ENCODE measurements at places on chromosomes 1 and 21. TPM values are rescaled to one million over a fixed set of nuclear protein-coding genes. Genes with fewer than 3 reads are reported as not detected.
A peak's percentile ranks its signal among the peaks of the same experiment; 100 is the strongest.

DNA sequence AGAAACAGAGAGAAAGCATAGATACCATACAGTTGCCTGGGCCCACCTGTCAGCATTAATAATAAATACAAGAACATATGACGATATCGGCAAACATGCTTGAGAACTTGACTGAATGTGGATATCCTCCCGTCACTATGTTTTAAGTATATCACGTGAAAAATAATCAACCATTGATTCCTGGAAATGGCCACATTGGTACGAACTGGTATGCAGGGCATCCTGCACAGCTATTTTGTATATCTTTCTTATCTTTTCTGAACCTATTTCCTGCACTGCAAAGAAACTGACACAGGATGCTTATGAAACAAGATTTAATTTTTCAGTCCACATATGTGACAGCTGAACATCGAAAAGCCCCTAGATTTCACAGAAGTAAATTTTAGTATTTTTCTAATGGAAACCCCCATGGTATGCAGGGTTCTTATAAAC, 22.8 kb upstream of the RGS1 start:
- H3K27ac ChIP-seq, result no peak overlapping the region
- no peak for DNase-seq

- H3K4me1 ChIP-seq, result peaks cover 6% of the 10 kb centered on the region
- DNase-seq, result peak; percentile 61
- no peaks in the 10 kb centered on the region for H3K36me3 ChIP-seq
- H3K27me3 ChIP-seq, result no peaks in the 10 kb centered on the region
These were observed 85.7 kb downstream of the NENF start for GRCh38 chr1:212518188-212519054.

GRCh38 chr1:184023171-184023570, 14.4 kb downstream of the COLGALT2 start:
- H3K4me3 ChIP-seq, result no peak overlapping the region
- no peak overlapping the region for H3K27ac ChIP-seq
- DNase-seq, result no peak
- no peaks in the 10 kb centered on the region for H3K4me1 ChIP-seq

DNA sequence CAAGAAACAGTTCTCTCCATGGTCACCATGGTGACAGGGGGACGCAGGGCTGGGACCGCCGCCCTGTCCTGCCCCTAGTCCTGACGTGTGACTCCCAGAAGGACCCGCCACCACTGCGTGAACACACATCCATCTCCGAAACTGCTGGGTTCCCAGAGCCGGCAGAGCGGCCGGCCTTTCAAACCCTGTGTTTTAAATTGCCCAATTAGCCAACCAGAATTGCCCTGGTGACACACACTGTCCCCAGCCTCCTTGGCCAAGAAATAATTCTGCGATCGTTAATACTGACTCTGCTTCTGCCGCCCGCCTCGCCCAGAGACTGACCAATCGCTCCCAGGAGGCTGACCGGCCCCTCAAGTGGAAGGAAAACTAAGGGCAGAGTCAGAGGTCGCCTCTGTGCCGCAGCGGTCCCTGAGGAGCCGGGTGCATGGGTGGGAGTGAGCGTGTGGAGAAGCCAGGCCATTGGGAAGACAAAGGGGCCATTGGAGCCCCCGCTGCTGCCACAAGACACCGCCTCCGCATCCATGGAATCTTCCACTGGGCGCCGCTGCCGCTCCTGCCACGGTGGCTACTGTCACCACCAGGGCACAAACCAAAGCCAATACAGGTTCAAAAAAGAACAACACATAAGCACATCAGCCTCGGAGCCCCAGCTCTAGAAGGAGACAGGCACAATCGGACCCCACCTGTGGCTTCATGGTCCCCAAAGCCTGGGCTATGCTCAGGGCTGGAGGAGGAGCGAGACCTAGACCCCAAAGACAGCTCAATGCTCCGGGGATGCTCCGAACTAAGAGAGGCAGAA, 273.2 kb downstream of the NPHP4 start:
- no peak for DNase-seq
- H3K4me1 ChIP-seq, result no peaks in the 10 kb centered on the region
- no peak overlapping the region for H3K4me3 ChIP-seq
- H3K27me3 ChIP-seq, result no peaks in the 10 kb centered on the region

DNA sequence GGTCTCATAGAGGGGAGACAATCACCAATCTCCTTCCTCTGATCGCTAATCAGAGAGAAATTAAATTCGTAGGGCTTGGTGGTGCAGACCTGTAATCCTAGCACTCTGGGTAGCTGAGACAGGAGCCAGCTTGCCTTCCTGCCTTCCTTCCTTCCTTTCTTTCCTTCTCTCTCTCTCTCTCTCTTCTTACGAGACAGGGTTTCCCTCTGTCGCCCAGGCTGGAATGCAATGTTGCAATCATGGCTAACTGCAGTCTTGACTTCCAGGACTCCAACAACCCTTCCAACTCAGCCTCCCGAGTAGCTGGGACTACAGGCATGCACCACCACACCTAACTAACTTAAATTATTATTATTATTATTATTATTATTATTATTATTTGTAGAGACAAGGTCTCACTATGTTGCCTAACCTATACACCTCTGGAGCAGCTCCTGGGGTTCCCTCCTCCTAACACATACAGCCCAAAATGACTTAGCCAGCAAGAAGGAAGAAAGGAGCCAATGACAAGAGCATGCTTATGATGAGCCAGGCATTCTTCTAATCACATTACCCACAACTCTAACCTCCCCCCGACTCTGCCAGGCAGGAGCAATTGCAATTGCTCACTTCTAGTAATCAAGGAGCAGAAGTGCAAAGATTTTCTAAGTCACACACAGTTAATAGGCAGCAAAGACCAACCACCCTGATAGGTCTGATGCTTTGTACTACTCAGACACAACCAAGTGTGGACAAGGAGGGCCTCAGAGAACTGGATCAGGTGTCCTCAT, 105.4 kb upstream of the F3 start:
- H3K36me3 ChIP-seq, result no peaks in the 10 kb centered on the region
- no peaks in the 10 kb centered on the region for H3K27me3 ChIP-seq
- no peak overlapping the region for H3K4me3 ChIP-seq
- no peak overlapping the region for H3K27ac ChIP-seq
- H3K4me1 ChIP-seq, result peaks cover 3% of the 10 kb centered on the region

GRCh38 chr1:210049616-210050015, 111.6 kb downstream of the SYT14 start:
- H3K27ac ChIP-seq, result no peak overlapping the region
- H3K4me3 ChIP-seq, result no peak overlapping the region
- H3K4me1 ChIP-seq, result no peaks in the 10 kb centered on the region
- H3K36me3 ChIP-seq, result no peaks in the 10 kb centered on the region

The HAO2 gene
- 1.9 TPM for total RNA-seq

DNA sequence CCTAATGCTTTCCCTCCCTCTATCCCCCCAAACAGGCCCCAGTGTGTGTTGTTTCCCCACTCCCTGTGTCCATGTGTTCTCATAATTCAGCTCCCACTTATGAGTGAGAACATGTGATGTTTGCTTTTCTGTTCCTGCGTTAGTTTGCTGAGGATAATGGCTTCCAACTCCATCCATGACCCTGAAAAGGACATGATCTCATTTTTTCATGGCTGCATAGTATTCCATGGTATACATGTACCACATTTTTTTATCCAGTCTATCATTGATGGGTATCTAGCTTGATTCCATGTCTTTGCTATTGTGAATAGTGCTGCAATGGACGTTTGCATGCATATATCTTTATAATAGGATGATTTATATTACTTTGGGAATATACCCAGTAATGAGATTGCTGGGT, 8.7 kb downstream of the PRSS38 start:
- H3K4me1 ChIP-seq, result no peaks in the 10 kb centered on the region
- H3K27me3 ChIP-seq, result no peaks in the 10 kb centered on the region
- H3K36me3 ChIP-seq, result no peaks in the 10 kb centered on the region
- H3K27ac ChIP-seq, result no peak overlapping the region

The ISG15 gene
- 23.9 TPM for total RNA-seq

GRCh38 chr1:115670476-115671175, 28.9 kb downstream of the VANGL1 start:
- DNase-seq, result peak; percentile 64
- no peaks in the 10 kb centered on the region for H3K4me1 ChIP-seq
- H3K27me3 ChIP-seq, result no peaks in the 10 kb centered on the region
- H3K36me3 ChIP-seq, result peaks cover 11% of the 10 kb centered on the region
- H3K4me3 ChIP-seq, result no peak overlapping the region
- no peak overlapping the region for H3K27ac ChIP-seq

The COL11A1 gene
- 0.35 TPM for total RNA-seq

- no peak overlapping the region for H3K4me3 ChIP-seq
- H3K36me3 ChIP-seq, result no peaks in the 10 kb centered on the region
- no peaks in the 10 kb centered on the region for H3K4me1 ChIP-seq
- no peaks in the 10 kb centered on the region for H3K27me3 ChIP-seq
- no peak for DNase-seq
These were observed 23.6 kb downstream of the VASH2 start for GRCh38 chr1:212973899-212974298.

DNA sequence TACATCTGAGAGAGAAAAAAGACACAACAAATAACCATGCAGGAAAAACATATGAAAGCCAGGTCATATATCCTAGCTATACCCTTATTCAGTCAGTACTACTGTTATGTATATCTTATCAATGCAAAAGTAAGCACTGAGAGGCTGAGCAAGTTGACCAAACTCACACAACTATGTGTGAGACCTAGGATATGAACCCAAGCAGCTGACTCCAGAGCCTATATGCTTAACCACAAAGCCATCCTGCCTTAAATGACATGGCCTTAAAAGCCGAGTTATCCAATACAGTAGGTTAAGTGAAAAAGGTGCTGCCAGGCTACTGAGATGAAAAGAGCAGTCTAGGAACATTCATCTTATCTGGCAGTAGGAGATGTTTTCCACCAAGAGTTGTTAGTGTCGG, 151.6 kb downstream of the RERE start:
- DNase-seq, result no peak
- H3K27ac ChIP-seq, result no peak overlapping the region
- no peak overlapping the region for H3K4me3 ChIP-seq
- H3K27me3 ChIP-seq, result no peaks in the 10 kb centered on the region
- H3K4me1 ChIP-seq, result peaks cover 51% of the 10 kb centered on the region

GRCh38 chr1:150925080-150925479, 1.1 kb upstream of the SETDB1 start:
- H3K36me3 ChIP-seq, result peaks cover 18% of the 10 kb centered on the region
- no peak overlapping the region for H3K4me3 ChIP-seq
- no peaks in the 10 kb centered on the region for H3K4me1 ChIP-seq

GRCh38 chr21:46005481-46005881, 23.9 kb downstream of the COL6A1 start:
- H3K27me3 ChIP-seq, result no peaks in the 10 kb centered on the region
- no peak overlapping the region for H3K27ac ChIP-seq
- H3K4me1 ChIP-seq, result no peaks in the 10 kb centered on the region

Measured in kidney (tissue), 22 donors.